ENCODE measurements at places on chromosomes 1 and 21.

DNA sequence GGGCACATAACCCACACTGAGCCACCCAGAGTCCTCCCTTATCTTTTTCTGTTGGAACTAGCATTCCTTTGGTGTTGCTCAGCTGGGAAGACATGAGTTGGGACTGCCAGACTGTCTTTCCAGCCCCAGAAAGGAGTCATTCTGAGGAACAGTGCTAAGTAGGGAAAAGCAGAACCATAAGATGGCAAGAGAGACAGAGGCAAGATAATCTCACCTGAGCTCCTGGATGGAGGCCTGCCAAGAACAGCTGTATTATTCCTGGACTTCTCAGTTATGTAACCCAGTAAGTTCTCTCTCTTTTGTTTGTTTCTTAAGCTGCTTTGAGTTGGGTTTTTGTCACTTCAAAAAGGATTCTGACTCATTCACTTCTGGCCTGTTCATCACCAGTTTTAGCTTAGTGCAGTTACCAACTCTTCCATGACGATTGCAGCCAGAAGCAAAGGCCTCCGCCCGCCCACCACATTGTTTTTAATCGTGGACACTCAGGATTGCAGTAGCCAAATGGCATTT is 134.4 kb downstream of the OMA1 start:
- no peak for DNase-seq

GRCh38 chr1:193348769-193349535 is 162.5 kb upstream of the B3GALT2 start:
- DNase-seq: no peak

GRCh38 chr1:99917214-99917613 is 52.6 kb upstream of the SLC35A3 start:
- no peak for DNase-seq

GRCh38 chr1:47230692-47231300 is 1.2 kb downstream of the TAL1 start:
- DNase-seq: no peak

- no peak for DNase-seq
Measured at GRCh38 chr1:56180520-56181190, 398.7 kb downstream of the PLPP3 start.

DNA sequence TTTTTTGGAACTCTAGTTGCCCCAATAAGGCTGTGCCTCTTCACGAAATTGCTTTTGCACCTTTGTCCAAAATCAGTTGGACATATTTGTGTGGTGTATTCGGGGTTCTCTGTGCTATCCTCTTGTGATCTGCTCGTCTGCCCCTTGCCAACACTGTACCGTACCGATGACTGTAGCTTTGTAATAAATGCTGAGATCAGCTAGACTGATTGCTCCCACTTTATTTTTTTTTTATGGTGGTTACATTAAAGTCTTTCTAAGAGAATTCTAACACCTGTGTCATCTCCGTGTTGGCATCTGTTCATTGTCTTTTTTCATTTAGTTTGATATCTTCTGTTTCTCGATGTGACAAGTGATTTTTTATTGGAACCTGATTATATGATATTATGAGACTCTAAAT is 94.1 kb downstream of the ADARB1 start:
- no peak for DNase-seq

DNA sequence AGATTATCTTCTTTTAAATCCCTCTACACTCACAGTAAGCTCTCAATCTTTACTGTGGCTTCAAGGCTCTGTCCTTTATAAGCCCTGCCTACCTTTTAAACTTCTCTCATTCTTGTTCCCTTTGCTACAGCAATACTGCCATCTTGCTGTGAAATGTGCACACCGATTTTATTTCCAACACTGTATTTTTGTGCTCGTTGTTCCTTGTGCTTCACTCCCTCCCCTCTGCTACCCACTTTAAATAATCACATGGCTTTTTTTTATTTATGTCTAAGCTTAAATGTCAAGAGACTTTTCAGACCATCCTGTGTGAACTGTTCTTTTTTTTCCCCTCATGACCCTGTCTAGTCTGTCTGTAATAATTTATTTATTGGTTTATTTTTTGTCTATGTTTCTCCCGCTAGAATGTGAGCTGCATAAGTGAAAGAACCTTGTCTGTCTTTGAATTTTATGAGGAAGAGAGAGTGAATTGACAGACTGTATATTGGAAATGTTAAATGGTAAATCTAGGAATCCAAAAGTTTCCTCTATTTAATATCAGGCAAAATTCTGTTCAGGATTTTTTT is 45.7 kb downstream of the ABCD3 start:
- peak; percentile 87 for DNase-seq

- DNase-seq: no peak
Measured at GRCh38 chr1:59879574-59879973, 47.0 kb downstream of the CYP2J2 start.

- no peak for DNase-seq
Measured at GRCh38 chr1:100344774-100345173, 7.5 kb upstream of the CDC14A start.

DNA sequence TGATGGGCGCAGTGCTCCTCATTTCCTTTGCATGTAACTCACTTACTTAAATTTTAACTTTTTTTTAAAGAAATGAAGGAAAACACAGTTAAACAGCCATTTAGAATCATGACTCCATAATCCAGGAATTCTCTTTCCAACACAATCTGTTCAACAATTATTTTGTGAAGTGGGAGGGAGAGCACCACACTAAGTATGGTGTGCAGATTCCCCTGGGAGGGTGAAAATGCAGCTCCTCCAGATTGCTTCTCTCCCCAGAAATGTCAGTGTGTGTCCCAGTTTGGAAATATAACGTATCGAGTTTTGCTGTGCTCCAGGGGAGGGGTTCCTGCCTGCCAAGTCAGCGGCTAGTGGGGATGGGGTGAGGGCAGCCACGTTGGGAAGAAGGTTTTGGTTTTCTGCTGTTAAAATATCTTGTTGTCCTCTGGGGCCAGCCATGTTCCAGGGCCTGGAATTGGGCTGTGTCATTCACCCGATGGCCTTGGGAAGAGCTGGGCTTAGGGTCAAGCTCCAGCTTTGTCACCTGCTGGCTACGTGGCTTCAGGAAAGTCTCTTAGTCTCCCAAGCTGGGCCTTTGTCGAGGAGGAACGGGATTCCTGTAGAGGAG is 17.3 kb upstream of the DISP3 start:
- DNase-seq: no peak

GRCh38 chr1:32464191-32464715 is 619 bp upstream of the ZBTB8B start:
- DNase-seq: no peak

- DNase-seq: no peak
Measured at GRCh38 chr1:52645261-52645660, 12.3 kb downstream of the SHISAL2A start.

DNA sequence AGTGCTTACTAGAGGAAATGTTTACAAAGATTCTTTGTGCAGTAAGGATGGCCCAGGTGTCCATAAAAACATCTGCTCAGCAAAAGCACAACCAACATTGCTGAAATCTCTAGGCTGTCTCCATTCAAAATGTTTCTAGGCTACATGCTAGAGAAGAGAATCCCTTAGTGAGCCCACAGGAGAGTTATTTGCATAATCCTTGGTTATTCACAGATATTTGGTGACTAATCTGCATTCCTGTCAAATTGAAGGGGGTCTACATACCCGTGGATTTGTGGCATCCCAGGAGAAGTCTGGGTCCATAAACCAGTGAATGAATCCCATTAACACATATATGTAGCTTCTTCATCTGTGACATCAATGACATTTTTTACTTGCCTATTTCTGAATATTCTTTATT is 261.3 kb upstream of the ESRRG start:
- no peak for DNase-seq

DNA sequence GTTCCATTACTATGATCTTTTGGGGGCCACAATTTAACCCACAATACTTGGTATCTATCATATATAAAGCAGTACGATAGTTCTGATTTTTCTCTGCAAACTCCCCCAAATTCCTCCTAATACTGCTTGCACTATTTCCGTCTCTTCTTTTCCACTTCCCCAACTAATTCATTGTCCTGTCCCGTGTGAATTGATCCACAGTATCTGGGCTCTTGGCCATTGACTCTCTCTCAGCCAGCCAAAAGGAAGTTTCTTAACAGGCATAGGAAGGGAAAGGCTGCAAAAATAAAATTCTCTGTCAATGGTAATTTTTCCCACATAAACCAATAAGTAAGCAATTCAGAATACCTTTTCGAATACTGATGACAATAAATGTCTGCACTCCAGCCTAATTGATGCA is 91.7 kb upstream of the DSCAM start:
- DNase-seq: no peak

All from Kasumi-1 (cell line).